CD4-positive, alpha-beta T cell treated with Interferon gamma for 1 hour (primary cell): ENCODE measurements at places on chromosomes 12 and 14.

DNA sequence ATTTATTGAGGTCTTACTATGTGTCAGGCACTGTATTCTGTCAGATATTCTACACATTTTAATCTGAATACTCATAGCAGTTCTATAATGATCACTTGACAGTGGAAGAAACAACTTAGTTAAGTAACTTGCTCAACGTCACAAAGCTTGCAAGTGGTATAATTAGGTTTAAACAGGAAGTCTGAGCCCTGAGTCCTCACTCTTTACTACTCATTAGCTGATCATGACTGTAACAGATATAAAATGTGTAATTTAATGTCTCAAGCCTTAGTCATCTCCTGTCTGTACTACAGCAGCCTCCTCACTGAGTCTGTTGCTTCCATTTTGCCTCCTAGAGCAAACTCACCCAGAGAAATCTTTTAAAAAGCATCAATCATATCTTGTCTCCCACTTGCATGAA lies 38.9 kb downstream of the PPP4R4 start:
- DNase-seq = no peak

DNA sequence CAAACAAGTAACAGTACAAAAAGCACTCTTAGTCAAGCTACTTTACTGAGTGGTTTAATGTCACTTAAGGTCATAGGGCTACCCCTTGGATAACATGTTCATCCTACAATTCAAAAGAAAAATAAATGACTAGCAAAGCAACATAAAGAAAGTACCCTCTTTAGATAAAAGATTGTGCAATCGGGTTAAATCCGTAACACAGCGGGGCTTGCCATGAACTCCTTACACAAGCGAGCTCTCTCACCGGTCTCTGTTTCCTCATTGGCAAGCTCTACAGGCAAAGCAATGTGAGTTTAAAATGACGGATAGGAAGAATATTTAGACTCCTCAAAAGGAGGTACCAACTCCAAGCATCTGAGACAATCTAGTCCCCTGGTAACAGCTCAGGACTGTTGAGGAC lies 140.6 kb downstream of the EGLN3 start:
- DNase-seq = no peak

DNA sequence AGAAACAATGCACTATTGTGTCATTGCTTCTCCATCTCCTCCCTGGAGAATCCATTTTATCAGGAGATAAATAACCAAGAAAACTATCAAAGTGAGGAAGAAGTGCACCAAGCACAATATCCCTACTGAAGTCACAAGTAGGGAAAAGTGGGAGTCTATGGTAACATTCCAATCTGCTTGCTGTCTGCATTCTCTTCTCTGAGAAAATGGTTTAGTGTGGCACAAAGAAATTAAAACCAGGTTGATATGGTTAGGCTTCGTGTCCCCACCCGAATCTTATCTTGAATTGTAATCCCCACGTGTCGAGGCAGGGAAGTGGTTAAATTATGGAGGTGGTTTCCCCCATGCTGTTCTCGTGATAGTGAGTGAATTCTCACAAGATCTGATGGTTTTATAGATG lies 209.7 kb downstream of the PRKD1 start:
- no peak for DNase-seq

DNA sequence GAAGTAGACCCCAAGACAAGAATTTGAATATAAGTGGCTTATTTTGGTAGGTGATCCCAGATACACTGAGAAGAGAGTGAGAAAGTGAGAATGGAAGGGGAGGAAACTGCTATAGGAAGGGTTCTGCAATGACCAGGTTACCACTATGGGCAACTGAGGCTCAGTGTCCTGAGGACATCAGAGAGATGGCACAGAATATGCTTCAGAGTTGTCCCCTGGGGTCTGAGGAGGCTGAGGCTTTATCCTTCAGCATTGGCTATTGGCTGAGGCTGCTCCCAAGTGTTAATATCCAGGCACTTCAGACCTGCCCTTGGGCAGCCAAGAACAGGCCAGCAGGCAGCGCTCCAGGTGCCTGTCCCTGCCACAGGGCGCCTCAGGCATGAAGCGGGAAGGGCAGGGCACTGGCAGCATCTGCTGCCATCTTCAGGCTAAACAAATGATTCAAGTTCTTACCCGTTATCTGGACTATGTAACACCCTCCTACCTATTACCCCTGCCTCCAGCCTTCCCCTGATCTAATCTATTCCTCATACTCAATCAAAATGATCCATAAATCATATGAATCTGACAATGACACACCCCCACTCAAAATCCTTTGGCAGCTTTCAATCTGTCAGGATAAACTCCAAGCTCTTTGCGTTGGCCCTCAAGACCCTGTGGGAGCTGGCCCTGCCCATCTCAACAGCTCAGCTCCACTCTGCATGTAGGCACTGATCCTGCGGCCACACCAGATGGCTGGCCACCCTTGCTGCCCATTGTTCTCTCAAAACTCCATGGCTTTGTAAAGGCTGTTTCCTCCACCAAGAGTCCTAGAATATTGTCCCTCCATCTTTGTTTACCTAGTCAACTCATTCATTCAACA lies 42.4 kb downstream of the CKAP4 start:
- no peak for DNase-seq

DNA sequence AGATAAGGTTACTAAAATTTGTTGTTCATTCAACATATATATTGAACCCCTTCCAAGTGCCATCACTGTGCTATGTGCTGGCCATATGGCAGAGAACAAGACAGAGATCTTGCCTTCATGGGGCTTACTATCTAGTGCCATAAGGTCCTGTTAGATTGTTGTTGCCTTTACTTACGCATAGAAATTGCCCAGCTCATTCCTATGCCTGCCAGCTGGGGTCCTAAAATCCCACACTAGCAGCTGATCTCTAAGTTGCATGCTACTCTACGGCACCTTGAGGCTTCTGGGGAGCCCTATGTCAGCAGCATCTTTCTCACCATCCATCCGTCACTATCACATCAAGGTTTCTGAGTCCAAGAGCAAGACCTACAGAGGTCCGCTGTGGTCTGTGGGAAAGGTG lies 1.4 kb upstream of the KCNK10 start:
- no peak for DNase-seq

- DNase-seq = no peak
Measured at GRCh38 chr12:121172145-121172544, 37.8 kb upstream of the P2RX4 start.

- DNase-seq = no peak
Measured at GRCh38 chr12:26580619-26581018, 252.4 kb downstream of the ITPR2 start.

DNA sequence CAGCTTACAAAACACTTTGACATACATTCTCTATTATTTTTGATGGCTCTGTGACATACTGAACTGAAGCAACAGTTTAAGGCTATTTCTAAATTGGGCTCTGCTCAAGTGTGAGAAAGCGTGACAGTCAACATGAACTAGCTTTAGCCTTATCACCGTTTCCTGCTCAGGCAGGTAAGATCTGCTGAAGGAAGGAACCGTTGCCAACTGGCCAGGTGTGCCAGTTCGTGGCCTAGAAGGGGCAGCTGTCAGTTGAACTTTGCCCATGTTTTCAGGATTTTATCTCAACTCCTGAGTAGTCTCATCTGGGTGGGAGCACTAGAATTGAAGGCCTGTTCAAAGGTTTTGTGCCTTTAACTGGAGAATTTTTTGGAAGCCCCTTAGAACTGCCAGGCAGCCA lies 79.5 kb downstream of the ETV6 start:
- DNase-seq = no peak

- no peak for DNase-seq
Measured at GRCh38 chr14:105931808-105932483, 405.6 kb downstream of the TMEM121 start.

- DNase-seq = no peak
Measured at GRCh38 chr12:11689591-11690186, 40.2 kb downstream of the ETV6 start.

DNA sequence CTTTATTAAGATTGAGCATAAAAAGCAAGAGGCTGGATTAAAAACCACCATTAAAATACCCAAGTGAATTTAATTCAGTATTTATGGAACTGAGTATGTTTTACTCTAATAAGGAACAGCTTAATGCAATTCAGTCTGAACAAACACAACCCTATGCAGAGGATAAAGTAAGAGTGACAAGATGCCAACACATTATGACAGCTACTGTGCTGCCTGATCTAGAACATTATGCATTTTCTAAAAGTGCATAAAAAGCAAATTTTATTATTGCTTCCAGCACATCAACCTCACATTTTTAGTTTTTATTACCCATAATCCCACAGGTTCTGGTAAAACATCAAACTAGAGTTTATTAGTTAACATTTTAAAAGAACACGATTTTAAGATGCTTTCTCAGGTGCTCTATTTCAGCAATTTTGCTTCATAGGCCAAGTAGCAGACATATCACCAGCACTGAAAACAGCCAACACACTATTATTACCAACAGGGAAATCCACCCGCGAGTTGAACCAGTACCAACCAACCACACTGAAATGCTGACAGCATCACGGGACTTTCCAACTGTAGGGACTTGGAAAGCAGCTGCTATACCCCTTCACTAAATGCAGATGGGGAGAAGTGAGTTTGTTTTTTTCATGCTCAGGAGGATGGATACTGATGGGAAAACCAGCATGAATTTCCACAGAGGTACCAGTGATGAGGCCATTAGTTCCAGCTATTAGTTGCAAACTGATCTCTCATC lies 372.1 kb downstream of the KCNH5 start:
- DNase-seq = no peak

GRCh38 chr12:131506426-131506825 lies 204.5 kb upstream of the SFSWAP start:
- no peak for DNase-seq

DNA sequence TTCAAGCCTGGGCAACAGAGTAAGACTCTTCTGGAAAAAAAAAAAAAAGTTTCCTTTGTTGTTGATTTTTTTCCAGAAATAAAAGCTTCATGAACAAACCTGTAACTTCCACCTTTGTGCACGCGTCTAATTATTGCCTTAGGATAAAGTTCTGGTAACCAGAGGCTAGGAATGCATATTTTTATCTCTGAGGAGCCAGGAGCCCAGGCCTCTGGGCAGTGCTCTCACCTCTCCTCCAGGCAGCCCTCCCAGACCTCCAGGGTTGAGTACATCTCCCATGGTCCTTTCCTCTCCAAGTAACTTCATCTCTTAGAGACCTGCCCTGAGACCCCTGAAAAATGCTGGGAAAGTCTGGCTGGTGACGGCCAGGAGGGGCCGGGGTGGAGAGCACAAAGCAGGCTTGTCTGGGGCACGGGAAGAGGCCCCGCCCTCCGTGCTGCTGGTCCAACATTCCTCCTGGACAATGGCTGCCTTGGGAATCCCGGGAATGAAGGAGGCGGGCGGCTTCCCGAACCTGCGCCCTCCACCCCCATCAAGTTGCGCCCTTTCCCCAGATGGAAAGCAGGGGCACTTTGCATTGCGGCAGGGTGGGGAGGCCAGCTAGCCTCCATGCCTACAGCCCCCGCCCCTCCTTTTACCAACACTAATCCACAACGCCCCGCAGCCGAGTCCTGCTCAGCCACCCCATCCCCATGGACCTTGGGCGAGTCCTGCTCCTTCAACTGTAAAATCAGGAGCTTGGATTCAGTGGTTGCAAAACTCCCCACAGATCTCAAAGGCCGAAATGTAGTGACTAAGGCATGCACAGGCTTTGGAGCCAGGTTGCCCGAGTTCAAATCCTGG lies 7.3 kb upstream of the FIGNL2 start:
- no peak for DNase-seq

GRCh38 chr14:20632448-20632830 lies 9.1 kb downstream of the OR6S1 start:
- DNase-seq = no peak

DNA sequence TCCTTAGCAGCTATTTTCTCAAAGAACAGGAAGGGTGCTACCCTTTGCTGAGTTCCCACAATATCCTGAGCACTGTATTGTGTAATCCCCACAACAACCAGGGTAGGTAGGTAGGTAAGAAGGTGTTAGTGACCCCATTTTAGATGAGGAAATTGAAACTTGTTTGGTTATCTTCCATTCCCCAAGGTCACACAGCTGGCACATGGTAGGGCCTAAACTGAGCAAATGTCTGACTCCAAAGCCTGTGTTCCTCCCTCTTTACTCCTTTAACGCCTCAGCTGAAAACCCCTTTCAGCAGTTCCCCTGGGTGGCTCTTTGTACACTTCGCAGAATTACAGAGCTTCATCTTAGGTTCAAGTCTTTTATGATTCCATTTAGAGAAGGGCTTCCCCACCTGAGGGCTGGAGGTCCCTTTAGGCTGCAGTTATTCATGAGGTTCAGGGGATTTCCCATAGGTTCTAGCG lies 26.5 kb upstream of the RIC8B start:
- DNase-seq = peak; percentile 43

DNA sequence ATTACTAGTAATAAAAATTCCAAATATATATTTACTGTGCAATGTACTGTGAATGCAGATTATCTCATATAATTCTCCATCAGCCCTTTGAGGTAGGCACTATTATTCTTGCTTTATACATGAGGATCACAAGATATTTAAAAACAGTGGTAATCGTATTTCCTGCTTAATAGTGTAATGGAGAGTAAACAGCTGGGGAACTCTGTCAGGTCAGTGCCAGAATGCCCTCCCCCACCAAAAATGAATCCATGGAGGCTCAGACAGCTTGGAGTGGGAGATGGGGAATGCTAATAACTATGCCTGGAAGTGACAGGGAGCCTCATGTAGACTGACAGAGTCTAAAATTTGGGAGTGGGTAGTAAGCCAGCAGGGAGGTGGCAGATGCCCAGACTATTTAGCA lies 153.6 kb downstream of the PAH start:
- no peak for DNase-seq

DNA sequence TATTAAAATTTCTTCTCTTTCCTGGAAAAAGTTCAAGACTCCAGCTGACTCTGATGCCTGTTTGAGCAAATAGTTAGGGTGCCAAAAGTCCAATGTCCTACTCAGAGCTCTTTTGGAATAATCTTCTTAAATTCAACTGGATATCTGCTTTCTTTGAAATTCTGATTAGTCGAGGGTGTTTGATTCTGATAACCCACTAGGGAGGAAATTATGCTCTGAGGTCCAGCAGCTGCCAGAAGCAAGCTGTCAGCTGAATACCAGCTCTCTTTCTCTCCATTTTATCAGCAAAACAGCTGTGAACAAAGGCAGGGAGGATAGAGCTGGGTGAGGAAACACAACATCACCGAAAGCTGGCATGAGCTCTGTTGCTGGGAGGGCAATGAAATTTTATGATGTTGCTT lies 141.5 kb downstream of the CAND1 start:
- no peak for DNase-seq

DNA sequence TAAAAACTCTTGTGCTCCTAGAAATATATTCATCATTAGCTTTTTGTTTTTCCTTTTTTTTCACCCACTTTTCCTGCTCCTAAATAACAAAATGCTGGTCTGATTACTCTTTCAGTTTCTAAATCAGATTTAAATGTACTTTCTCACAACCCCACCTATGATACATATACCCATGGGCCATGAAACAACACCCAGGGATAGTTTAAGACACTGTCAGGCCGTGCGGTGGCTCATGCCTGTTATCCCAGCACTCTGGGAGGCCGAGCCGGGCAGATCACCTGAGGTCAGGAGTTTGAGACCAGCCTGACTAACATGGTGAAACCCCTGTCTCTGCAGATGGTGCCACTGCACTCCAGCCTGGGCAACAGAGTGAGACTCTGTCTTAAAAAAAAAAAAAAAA lies 1.6 kb upstream of the NUMB start:
- no peak for DNase-seq
